ENCODE measurements at places on chromosomes 2 and 18. TPM values are rescaled to one million over a fixed set of nuclear protein-coding genes. Genes with fewer than 3 reads are reported as not detected.
A peak's percentile ranks its signal among the peaks of the same experiment; 100 is the strongest.

Gene SCYGR4
- total RNA-seq, result not detected

DNA sequence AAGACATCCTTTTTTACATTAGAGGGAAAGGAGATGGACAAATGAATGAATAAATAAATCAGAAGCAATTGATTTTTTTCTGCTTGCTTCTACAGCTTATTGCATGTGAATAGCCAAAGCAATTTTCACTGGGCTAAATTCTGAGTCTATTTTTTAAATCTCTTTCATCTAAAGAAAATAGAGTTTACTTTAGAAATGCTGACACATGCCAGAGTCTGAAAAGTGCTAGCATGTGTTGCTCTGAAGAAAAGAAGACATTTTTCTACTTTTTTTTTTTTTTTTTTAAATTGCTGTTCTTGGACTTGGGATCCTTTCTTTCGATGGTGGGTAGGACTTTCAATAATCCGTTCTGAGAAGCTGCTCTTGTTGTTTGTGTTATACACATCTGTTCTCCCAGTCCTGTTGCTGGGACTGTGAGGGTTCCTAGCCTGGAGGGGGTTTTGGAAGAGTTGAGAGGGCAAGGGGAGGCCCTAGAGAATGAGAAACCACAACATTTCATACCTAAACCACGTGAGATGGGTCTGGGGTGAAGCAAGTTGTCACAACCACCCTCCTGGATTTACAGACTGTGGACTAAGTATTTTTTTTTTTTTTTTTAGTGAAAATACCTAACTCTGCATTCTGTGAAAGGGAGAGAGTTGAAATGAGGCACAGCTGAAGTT, 193.5 kb downstream of the PRKCE start:
- DNase-seq, result no peak

DNA sequence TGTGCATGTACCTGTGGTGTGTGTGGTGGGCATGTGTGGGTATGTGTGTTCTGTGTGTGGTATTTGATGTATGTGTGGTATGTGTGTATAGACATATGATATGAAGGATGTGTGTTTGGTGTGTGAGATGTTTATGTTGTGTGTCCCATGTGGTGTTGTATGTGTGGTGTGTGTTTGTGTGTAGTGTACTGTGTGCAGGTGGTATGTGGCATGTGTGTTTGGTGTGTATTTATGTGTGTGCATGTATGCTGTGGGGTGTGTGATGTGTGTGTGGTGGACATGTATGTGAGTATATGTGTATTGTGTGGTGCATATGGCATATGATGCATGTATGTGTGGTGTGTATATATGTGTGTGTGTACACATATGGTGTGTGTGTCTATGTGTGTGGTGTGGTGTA, 718.8 kb upstream of the SOX11 start:
- no peak for DNase-seq

DNA sequence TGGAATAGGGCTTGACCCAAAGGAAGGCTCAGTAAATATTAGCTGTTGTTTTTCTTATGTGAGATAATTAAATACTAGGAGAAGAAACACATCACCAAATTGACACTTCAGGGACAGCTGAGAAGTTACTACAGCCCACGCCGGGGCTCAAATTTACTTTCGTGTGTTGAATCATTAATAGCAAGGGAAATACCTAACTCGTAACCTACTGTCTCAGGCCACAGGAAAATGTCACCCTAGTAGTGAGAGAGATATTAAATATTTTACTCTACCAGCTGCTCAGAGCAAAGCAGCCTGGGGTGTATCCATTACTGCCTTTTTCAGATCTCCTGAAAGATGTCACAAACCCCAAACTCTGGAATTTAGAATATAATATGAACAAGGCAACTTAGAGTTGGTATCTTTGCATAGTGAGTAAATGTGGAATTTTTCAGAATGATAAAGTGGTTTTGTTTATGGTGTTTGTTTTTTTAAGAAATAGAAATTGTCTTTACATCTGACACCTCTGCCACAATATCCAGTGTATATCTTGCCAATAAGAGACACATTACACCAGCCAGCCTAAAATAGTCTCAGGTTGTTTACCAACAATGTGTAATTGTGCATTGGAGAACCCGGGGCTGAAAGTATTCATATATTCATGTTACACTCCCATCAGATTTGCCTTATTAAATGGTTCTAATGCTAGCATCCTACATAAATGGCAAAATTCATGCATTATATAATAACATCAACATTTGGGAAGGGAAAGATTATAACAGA, 48.4 kb downstream of the ATP8B1 start:
- DNase-seq, result no peak

DNA sequence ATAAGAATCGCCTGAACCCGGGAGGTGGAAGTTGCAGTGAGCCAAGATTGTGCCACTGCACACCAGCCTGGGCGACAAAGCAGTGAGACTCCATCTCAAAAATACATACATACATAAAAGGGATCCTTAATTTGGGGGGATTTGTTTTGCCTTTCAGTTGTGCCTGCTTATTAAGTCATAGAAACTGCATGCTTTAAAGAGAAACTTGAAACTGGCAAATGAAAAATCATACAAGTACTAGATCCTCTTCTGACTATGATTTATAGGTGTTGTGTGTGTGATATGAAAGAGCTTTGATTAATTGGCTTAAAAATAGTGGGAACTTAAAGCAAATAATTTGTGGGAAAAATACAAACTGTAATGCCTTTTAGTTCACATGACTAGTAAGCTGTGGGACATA, 963.7 kb downstream of the CNTNAP5 start:
- no peak for DNase-seq

- no peak for DNase-seq
These were observed 1402.0 kb upstream of the PIK3C3 start for GRCh38 chr18:40553029-40553428.

- no peak for DNase-seq
These were observed 14.0 kb downstream of the ANXA4 start for GRCh38 chr2:69755862-69756467.

DNA sequence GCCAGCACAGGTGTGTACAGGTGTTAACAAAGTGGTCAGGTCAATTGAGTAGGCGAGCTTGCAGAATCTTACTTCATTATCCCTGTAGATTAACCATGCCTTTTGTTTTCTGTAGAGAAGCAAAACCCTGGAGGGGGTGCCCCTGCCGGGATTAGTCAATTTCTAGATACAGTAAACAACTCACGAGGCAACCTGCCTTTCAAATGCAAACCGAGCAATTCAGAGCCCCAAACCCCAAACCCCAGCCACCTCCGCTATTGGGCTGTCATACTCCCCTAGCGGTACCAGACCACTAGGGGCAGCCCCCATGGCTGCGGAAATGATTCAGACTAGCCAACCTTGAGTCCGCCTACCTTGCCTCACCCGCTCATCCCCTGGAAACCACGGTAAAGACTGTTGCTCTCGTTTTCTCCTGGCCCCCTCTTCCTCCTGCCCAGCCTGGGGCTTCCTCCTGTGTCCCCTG, 61.4 kb upstream of the KIF5C start:
- peak; percentile 24 for DNase-seq

Data from glutamatergic neuron (in vitro differentiated cells).